Activated naive CD4-positive, alpha-beta T cell treated with anti-CD3 and anti-CD28 coated beads for 36 hours (primary cell): ENCODE measurements at places on chromosomes 6 and 20. TPM values are rescaled to one million over a fixed set of nuclear protein-coding genes. Genes with fewer than 3 reads are reported as not detected.

- DNase-seq = no peak
These were observed 253.1 kb downstream of the SLC24A3 start for GRCh38 chr20:19465536-19465935.

DNA sequence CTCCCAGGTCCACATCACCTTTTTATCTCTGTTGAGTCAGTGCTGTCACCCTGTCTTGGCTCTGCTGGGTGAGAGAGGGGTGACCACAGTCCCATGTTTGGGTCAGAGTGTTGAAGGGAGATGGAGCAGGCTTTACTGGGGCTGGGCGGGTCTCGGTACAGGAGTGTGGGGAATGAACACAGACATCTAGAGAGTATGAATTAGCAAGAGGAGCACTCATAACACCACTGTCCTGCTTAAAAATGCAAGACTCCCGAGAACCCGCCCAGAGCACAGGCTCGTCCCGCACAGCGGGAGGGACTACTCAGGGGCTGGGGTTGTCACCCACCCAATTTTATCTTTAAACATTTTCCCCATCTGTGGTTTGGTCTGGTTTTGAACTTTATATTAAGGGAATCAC is 27.5 kb upstream of the DACT2 start:
- DNase-seq = no peak

DNA sequence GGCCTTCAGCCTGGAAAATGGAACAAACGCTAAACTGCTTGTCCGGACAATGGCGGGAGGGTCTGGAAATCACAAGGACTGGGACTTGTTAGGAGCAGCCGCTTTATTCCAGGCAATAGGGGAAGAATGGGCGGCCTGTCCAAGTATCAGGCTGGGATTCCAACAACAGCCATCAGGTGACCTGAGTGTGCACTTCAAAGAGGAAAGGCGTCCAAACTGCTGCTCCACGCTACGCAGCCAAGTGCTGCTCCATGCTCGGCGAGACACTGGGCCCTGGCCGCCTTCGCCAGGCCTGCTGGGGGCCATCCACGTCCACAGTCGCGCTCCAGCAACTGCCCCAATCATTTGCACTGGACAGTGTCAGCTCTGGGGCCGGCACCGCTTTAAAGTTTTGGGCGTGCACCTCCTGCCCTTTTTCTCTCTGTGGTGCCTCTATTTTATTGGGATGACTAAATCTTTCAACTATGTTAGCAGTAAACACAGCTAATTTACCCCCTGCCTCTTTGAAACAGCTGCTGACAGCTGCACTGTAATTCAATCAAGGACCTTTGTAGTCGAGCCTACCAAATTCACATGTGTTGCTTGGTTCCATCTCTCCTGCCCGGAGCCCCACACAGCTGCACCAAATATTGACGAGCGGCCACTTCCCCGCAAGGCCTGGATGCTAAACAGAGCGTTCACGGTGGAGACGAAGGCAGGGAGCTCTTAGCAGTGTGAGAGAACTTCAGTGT is 98.3 kb downstream of the BMP7 start:
- DNase-seq = no peak

DNA sequence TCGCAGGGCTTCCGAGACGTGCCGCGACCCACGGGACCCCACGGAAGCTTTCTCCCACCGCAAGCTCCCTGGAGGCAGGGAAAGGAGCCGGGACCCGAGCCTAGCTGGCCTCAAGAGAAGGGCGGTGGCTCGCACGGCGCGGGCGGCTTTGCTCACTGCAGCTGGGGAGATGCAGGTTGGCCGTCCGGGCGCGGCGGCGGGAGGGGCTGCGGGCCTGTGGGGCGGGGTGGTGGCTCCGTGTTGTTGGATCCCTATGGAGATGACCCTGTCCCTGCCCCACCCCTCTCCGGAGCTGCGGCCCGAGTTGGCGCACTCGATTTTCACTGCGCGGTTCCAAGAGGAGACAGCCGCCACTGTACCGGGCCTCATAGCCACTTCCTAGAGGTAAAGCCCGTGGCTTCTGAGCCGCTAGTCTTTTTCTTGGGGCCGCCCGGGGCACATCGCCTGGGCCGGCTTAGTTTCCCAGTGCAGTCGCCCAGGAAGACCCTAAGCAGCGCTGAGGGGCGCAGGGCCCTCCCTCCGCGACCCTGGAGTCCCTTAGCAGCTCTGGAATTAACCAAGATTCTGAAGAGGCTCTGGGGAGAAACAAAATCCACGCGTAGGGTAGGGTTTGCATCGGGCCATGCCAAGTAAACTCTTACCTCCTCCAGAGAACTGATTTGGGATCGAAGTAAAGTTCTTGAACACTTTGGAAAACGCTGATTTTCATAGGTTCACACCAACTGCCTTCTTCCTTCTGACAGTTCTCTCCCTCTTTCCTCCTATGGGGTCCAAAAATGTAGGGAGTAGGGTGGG is at the start of gene ECT2L:
Gene ECT2L, plus strand, starts transcription at position 279 of the 795 bp plus-strand sequence. CDS start 17,188 bp downstream, outside the sequence.
- DNase-seq = no peak

GRCh38 chr20:61416546-61416945 is 164.5 kb downstream of the CDH4 start:
- no peak for DNase-seq

DNA sequence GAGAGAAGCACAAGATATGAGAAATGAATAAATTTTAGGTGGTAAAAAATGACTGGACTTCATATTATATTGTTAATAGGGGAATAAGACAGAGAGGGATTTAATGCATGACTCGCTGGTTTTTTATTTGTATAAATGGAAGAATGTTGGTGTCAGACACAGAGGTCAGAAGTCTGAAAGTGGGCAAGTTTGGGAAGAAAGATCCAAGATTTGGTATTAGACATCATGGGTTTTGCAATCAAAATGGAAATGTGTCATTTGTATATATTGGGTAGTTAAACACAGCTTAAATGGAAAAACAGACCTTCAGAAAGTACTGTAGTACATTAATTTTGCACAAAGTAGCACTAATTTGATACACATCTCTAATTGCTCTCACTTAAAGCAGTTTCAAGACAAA is 96.2 kb downstream of the EYA4 start:
- no peak for DNase-seq

GRCh38 chr6:71403422-71404134 is 115.0 kb downstream of the OGFRL1 start:
- DNase-seq = no peak

DNA sequence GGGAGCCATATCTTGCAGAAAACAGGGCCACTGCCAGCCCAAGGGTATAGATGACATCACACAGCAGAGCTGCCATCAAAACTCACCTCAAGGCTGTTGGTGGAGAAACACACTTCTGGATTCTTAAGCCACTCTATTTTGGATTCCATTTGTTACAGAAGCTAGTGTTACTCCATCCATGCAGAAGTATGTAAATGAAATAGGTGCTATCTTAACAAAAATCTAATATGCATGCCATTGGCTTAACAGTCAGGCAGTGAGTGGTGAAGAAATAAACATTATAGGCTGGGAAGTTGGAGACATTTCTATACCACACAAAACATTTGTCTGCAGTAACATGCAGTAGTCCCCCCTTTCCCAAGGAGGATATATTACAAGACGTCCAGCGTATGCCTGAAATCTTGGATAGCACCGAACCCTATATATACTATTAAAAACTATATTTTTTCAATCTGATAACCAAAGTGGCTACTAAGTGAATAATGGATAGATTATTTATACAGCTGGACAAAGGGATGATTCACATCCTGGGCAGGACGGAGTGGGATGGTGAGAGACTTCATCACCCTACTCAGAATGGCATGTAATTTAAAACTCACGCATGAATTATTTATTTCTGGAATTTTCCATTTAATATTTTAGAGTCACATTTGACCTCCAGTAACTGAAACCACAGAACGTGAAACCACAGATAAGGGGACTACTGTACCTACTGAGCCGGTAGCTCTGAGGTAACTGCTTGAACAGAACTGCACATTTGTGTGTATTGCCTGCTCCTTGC is 160.0 kb upstream of the PLN start:
- no peak for DNase-seq

DNA sequence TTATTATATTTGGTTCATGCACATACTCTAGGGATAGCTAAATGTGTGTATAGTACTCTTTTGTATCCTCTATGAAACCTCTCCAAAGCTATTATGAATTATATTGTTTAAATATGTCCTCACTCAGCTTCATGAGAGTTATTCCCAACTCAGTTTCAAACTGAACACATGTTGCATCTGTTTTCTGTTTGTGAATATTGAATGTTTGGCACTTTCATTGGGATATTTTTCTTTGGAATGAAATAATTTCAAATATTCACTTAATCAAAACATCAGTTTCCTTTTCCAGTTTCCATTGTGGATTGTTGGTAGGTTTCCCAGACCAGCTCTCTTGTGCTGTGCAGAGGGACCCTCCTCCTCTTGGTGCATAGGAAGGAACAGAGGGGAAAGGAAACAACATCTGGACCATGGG is 46.6 kb downstream of the HDAC2 start:
- no peak for DNase-seq

DNA sequence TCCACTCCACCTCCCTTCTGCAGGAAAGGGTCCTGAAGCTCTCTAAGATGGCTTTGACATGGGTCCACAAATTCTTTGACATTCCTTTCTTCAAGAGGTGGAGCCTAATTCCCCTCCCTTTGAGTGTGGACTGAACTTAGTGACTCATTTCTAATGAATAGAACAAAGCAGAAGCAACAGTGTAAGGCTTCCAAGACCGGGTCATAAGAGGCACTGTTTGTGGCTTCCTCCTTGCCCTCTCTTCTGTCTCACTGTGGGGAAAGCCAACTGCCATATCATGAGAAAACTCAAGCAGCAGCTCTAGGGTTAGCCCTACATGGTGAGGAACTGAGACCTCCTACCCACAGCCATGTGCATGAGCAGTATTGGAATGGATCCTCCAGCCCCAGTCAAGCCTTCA is 5.9 kb upstream of the CDK5RAP1 start:
- no peak for DNase-seq

GRCh38 chr6:151585741-151586140 is 91.9 kb downstream of the CCDC170 start:
- no peak for DNase-seq

DNA sequence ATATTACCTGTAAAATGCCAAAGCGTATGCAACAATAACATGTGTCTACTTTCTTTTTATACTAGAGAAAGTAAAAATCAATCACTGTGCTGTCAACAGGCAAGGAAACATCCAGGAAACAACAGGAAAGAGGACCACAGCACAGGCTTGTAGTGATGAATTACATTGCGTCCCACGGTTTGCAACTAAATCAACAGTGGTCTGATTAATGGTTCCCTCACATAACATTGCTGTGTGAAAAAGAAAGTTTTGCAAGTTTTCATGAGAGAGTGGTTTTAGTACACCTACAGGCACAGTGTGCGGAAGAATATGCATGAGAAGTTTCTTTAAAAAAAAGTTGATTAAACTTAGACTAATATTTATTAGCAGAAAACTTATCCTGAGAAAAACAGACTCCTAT is 329.5 kb upstream of the HSF2 start:
- DNase-seq = no peak

DNA sequence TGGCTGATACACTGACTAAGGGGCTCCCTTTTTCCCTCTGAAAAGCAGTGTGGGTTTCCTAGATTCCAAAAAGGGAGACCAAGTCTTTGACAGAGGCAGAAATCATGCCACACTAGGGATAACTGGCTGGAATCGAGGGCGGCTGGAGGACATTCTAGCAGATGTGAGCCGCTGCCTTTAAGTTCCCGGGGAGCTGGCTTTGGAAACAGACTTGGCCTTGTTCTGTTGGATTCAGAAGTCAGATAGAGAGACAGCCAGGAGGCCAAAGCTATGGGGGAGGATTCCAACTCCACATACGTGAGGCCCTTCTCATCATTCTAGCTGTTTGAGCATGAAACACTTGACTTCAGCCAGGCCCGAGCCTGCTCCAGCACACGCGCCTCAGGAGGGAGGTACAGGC is 109.9 kb upstream of the FOXC1 start:
- DNase-seq = no peak

- DNase-seq = no peak
These were observed 10.4 kb upstream of the RPF2 start for GRCh38 chr6:110971468-110971867.

- DNase-seq = no peak
These were observed 28.3 kb upstream of the SLC9A8 start for GRCh38 chr20:49784291-49784690.

- no peak for DNase-seq
These were observed 67.4 kb downstream of the BTBD9 start for GRCh38 chr6:38572186-38572813.

DNA sequence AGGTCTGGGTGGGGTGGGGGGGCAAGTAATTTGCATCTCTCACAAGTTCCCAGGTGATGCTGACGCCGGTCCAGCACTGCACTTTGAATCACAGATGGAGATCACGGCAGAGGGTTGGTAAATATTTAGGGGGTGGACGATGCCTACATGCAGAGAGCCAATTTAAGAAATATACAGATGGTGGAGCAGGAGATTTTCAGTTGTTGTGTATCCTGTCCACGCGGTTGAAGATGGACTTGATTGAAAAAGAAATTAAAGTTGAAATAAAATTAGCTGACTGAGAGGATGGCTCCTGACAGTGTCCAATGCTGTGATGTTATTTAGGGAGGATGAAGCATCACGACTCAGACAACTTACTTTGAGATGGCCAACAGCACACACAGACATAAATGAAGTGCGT is 74.6 kb downstream of the PHACTR3 start:
- DNase-seq = no peak

GRCh38 chr6:142207265-142207877 is 60.3 kb downstream of the VTA1 start:
- peak; percentile 62 for DNase-seq

- no peak for DNase-seq
These were observed 5.6 kb downstream of the IL17A start for GRCh38 chr6:52191824-52192223.

DNA sequence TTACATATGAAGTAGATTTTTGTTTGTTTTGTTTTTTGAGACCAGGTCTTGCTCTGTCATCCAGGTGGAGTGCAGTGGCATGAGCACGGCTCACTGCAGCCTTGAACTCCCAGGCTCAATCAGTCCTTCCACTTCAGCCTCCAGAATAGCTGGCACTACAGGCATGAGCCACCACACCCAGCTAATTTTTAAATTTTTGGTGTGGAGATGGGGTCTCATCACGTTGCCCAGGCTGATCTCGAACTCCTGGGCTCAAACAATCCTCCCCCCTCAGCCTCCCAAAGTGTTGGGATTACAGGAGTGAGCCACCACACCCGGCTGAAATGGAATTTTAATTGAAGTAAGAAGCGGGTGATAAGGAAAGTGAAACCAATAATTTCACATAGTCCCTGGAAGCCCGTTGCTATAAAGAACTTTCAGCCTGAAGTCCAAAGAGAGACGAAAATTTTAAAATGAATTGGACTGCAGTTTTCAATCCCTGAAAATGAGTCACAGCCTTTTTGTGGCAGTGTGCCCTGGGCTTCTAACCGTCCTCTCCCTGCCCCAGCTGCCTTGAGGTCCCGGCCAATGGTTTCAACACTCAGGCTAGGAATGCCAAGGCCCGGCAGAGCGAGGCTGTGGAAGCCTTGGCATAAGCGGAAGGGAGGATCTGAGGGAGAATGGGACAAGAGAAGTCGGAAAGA is 757 bp downstream of the RAET1E start:
- DNase-seq = no peak

GRCh38 chr6:153725456-153725855 is 313.6 kb upstream of the OPRM1 start:
- DNase-seq = no peak

GRCh38 chr6:56699066-56699654 is 56.5 kb upstream of the DST start:
- no peak for DNase-seq

GRCh38 chr6:119067091-119067490 is 11.4 kb downstream of the FAM184A start:
- DNase-seq = no peak

TRIM31 gene
- not detected for total RNA-seq

C6orf52 gene
- total RNA-seq = 1.3 TPM

STMND1 gene
- not detected for total RNA-seq

C6orf132 gene
- total RNA-seq = 0.14 TPM

FOXP4 gene
- total RNA-seq = 15.9 TPM

SIRPB2 gene
- total RNA-seq = not detected

POU3F2 gene
- not detected for total RNA-seq

RGS19 gene
- 23.5 TPM for total RNA-seq

CPXM1 gene
- 2.2 TPM for total RNA-seq
